Left forelimb (tissue), 1 donor: ENCODE measurements at places on chromosomes 3 and 15.

GRCh38 chr15:25401501-25401900, 37.3 kb downstream of the UBE3A start:
- no peak for DNase-seq

DNA sequence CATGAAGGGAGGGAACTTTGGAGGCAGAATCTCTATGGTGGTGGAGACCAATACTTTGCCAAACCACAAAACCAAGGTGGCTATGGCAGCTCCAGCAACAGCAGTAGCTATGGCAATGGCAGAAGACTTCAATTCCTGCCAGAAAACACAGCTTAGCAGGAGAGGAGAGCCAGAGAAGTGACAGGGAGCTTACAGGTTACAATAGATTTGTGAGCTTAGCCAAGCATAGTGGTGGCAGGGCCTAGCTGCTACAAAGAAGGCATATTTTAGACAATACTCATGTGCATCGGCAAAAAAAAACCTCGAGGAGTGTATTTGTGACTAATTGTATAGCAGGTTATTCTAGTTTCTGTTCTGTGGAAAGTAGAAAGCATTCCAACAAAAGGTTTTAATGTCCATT, 6.4 kb upstream of the CSTA start:
- no peak for DNase-seq

GRCh38 chr15:70281261-70281810, 183.6 kb upstream of the TLE3 start:
- no peak for DNase-seq

GRCh38 chr3:69012100-69012799, 1.2 kb downstream of the EOGT start:
- DNase-seq = peak; percentile 68

- DNase-seq = no peak
These were observed at the start of gene DNAH1 for GRCh38 chr3:52315977-52316764. Gene DNAH1 (plus strand): TSS chr3:52316319. CDS start chr3:52322443, 6,124 bp downstream.

DNA sequence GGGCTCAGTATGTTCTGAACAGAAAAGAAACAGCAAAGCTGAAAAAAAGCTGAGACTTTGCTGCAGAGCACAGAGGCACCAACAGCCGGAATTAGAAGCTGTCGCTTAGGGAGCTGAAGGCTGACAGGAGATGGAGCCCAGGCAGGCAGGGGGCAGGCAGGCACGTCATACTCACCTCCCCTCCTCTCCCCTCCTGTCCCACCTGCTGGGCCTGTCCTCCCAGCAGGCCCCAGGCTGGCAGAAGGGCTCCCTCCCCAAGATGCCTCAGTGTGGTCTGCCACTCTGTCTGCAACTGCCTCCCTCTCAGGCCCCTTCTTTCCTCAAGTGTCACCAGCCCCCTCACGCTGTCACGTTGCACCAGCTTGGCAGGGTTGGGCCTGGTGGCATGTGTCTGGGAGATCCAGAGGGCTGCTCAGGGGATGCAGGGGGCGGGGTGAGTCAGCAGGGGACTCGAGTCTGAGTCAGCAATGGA, 3.2 kb upstream of the ANKRD63 start:
- no peak for DNase-seq

DNA sequence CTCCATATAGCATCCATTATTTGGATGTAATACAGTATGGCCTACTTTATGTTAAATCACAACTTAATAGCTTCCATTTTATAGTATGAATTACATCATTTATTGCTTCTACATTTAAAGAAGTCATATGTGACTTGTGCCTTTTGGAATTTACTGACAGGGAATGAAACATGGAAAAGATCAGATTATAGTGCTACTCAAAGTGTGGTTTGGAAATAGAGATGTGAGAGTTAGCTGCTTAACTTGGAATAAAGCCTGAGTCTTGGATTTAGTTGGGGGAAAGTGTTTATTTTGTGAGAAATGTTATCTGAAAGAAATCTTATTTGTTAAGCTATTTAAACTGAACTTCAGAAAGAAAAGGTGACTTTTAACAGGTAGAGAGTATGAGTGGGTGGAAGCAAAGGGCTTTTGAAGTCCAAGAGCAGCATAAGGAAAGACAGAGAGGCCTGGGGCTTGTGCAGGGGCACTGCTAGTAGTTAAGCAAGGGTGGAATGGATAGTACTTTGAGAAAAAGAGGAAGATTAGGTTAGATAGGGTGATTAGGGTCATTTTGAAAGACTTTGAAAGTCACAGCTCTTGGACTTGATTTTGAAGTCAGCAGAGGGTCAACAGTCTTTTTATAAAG, 60.5 kb downstream of the SLMAP start:
- DNase-seq = no peak

DNA sequence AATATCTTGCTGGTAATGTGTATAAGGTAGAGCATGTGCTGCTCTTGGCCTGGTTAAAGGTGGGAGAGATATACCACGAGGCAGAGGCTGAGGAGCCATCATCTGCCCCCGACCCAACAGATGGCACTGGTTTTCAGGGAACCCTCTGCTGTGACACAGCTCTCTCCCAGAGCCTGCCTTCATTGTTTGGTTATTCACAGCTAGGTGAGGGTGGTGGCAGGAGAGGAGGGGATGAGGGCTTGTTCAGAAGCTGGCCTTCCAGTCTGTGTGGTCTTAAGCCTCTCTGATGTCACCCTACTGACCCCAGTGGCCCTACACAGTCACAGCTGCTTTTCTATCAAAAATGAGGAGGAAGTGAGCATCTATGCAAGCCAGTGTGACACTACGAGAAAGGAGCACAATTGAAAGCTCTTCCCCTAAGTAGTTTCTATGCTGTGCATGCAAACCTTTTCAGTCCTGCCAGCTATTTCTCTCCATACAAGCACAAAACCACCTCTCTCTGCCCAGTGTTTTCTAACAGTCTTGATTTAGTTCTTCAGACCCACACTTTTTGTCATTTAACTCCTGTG, 258.4 kb upstream of the AGTR1 start:
- DNase-seq = no peak

DNA sequence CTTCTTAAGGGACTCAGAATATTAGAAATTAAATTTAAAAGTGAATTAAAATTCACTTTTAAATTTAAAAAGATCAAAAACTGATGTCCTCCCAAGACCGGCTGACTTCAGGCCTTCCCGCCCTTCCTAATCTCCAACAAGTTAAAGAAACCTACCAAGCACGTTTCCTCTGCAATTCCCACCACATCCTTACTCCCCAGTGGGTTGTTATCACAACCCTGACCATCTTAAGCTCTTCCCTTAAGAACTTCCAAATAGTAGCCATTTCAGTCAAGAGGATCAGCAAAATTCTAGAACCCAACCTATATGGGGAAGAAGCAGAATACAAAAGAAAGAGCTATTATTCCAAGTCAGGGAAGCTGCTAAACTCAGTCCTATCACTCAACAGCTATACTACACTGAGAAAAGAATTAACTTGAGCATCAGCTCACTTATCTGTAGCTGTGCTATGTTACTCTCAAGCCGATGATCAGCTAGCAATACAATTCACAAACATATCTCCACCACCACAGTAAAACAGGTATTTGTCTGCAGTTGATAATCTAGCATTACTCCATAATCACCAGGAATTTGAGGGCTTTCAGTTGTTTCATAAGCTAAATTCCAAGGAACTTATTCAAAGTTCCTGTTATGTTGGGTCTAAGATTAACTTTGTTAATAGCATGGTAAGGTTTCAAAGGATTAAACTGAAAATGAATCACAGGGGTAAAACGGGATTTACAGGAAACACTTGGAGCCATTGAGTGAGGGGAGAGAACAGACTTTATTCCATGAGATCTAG, 14.3 kb downstream of the ABCC5 start:
- DNase-seq = no peak

GRCh38 chr3:197349368-197349767, 51.0 kb upstream of the DLG1 start:
- DNase-seq = no peak

- DNase-seq = no peak
These were observed 2.0 kb downstream of the LIPC start for GRCh38 chr15:58433597-58434333.

GRCh38 chr3:172135820-172136219, 96.4 kb downstream of the FNDC3B start:
- DNase-seq = no peak
